Kidney epithelial cell (primary cell): ENCODE measurements at places on chromosomes 11 and 22. TPM values are rescaled to one million over a fixed set of nuclear protein-coding genes. Genes with fewer than 3 reads are reported as not detected.

DNA sequence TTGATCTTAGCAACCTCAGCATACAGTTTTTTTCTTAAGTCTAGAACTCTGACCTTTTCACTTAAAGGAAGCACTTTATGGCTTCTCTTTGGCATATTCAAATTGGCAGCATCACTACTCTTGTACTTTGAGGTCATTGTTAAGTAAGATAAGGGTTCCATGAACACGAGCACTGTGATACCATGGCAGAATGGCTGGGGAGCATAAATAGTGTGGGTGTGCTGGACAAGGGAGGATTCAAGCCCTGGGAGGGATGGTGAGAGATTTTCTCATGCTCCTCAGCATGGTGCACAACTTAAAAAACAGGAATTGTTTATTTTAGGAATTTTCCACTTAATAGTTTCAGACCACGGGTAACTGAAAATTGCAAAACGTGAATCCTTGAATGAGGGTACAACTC lies 111.4 kb downstream of the ATXN10 start:
- no peak for DNase-seq

GRCh38 chr11:132142554-132142953 lies 772.1 kb downstream of the NTM start:
- no peak for DNase-seq

DNA sequence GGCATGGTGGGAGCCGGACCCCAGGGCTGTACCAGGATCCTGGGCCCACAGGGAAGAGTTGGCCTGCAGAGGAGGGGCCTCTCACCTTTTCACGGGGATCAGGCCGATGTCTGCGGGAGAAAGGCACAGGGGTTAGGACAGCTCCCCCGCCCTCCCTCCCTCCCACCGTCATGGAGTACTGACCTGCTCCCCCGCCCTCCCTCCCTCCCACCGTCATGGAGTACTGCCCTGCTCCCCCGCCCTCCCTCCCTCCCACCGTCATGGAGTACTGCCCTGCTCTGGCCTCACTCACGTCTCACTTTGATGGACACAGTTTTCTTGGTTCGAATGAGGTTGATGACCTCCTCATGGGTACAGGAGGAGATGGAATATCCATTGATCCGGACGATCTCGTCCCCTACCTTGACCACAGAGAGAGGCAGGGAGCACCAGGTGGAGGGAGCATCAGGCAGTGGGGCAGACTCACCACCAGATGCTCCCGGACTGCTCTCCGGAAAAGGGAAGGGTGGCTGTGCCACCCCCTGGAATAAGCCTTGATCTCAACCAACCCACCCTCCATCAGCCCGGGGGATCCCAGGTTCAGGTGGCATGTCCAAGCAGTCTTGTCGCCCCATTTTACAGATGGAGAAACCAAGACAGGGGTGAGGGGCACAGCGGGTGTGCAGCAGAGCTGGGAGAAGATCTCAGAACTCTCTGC lies 17.1 kb downstream of the USH1C start:
- DNase-seq: peak; percentile 37

GRCh38 chr22:28899199-28899853 lies 16.0 kb downstream of the ZNRF3 start:
- DNase-seq: no peak

GRCh38 chr22:48748860-48749554 lies 1078.7 kb downstream of the BRD1 start:
- DNase-seq: no peak

DNA sequence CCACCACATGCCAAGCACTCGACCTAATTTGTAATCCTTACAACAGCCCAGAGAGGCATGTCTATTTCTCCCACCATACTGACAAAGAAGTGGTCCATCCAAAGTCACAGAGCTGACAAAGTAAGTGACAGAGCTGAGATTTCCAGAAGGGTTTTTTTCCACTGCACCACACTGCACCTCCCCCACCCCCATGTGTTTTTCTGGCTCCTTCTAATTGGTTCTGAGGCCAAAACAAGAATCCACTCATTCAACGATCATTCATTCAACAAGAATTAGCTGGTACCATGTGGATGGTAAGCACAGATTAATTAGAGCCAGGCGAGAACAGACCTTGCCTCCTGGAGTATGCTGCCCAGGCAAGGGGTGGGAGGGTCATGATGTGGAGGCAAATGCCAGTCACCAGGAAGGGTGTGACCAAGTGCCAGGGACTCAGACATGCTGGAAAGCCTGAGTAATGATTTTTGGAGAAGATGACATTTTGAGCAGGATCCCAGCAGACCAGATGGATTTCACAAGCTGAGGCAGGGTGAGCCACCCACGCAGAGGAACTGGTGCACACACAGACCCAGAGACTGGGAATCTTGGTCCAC lies 14.9 kb upstream of the PRG2 start:
- DNase-seq: no peak

DNA sequence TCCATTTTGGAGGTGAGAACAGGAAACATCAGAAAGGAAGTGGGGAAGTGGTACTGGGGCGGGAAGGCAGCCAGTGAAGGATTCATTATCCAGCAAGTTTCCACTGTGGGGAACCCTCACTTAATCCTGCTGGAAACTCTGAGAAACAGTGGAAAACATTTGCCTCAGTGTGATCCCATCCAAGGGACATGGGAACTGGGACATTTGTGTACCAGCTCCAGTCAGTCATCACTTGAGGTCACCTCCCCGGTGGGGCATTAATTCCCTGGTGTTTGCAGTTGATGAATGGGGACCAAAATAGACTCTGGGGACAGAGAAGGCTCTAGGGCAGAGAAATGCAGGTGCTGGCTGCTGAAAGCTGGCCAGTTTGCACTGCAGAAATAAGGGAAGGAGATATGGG lies 599.9 kb downstream of the BUD13 start:
- no peak for DNase-seq

DNA sequence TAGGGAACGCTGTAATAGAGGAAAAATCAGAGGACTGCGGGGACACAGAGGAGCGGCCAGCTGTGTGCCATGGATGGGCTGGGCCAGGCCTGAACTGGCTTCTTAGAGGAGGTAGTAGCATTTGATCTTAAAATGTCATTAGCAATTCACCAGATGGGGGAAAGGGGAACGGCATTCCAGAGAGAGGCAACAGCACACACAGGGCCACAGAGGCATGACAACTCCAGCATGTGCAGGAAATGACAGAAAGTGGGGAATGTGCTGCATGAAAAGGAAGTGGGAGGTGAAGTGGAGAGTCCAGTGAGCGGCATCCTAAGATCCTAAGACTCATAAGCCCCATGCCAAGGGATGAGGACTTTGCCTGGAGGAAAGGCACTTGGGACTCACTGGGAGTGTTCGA lies 69.0 kb downstream of the UBASH3B start:
- DNase-seq: no peak

GRCh38 chr11:31844351-31844750 lies 33.2 kb upstream of the PAX6 start:
- DNase-seq: no peak

- DNase-seq: no peak
Observed at GRCh38 chr22:44584256-44584902, 86.3 kb upstream of the RTL6 start.

DNA sequence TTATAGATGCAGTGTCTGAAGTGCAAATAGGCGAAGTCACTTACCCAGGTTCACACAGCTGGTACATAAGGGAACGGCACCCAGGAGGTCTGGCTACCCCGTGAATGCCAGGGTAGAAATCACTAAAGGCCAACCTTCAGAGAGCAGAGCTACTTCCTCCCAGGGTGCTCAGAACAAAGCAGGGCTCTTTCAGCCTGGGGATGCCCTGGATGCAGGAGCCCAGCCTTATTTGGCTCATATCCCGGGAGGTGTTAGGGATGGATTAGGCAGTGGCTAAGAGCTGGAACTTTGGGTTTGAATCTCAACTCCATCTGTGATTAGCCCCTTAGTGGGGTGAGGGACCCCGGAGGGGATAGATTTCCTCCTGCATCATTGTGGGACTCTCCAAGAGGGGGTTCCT lies 33.1 kb upstream of the ASPHD2 start:
- no peak for DNase-seq

DNA sequence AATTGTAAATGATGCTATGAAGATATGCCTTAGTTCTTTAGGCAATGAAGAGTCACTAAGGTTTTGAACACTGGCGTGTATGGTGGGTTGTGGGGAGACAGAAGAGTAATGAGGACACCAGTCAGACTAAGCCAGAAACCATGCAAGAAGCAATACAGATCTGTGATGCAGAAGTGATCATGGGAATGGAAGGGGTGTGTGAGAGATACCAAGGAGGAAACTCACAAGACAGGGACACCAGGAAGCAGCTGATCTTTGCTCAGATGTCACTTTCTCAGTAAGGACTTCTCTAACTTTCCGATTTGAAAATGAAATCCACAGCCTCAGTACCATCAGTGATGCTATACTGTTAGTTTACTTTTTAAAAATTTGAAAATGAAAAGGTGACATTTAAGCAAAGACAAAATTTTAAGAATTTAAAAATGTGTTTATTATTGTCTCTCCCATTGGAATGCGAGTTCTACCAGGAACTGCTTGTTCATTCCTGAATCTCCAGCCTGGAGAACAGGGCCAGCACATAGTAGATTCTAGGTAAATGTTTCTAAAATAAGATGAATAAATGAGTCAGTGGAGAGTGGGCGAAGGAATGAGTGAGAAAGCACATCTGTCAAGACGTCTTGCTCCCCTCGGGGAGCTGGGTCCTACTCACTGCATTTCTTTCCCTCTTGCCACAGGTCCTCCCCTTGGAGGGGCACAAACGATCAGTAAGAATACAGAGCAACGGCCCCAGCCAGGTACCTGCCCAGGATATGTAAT lies 60.4 kb downstream of the KCNJ1 start:
- DNase-seq: no peak

FXYD6 gene
- 45.8 and 83.4 TPM in 2 replicates for total RNA-seq

SLC29A2 gene
- total RNA-seq: 5.5 and 7.7 TPM in 2 replicates

MMP13 gene
- 0.13 TPM in 1 of 2 replicates, not detected in the other for total RNA-seq

SMDT1 gene
- 7.1 and 16.3 TPM in 2 replicates for total RNA-seq

INS gene
- total RNA-seq: not detected in 2 replicates

ELP4 gene
- 19.1 and 23.5 TPM in 2 replicates for total RNA-seq
